NCI-H345 (cell line): ENCODE measurements at places on chromosomes 7 and 10.
A peak's percentile ranks its signal among the peaks of the same experiment; 100 is the strongest.

- peak; percentile 72 for DNase-seq
These were observed 29.7 kb upstream of the SEC61G start for GRCh38 chr7:54788664-54789063.

DNA sequence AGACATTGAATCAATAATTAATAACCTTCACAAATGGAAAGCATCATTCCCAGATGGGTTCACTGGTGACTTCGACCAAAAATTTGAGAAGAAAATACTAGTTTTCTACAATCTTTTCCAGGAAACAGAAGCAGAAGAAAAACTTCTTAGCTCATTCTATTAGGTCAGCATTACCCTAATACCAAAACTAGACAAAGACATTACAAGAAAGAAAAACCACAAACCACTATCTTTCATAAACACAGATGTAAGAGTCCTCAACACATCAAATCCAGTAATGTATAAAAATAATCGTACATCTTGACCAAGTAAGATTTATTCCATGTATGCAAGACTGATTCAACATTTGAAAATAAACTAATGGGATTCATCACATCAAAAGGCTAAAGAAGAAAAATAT is 64.0 kb upstream of the CDK1 start:
- no peak for DNase-seq

DNA sequence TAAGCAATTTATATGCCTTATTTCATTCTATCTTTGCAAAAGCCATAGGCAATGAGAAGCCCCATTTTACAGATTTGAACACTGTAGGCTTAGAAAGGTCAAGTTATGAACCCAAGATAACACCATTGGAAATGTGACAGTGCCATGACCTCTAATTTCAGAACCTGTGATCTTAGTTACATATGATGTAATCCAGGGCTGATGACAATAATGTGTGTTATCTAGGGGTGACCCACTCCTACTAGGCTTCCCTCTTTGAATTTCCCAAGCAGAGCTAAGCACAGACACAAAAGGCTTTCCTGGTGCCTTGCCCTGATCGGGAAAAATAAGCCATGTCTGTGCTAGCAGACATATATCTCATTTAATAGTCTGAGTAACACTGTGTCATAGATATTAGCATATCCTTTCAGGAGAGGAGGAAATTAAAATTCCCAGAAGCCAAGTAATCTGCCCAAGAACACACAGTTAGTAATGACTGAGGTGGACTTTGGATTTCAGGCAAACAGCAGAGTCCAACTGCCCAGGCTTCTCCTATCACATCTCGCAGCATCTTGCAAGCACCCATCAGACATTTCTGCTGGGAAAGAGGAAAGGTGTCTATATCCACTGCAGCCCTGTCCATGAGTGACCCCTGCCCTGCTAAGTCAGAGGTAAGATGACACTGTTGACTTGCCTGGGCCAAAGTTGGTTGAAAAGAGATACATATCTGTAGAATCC is 2.8 kb upstream of the TECTB start:
- no peak for DNase-seq

- no peak for DNase-seq
These were observed 78.4 kb downstream of the SEPTIN14 start for GRCh38 chr7:55784151-55784550.

DNA sequence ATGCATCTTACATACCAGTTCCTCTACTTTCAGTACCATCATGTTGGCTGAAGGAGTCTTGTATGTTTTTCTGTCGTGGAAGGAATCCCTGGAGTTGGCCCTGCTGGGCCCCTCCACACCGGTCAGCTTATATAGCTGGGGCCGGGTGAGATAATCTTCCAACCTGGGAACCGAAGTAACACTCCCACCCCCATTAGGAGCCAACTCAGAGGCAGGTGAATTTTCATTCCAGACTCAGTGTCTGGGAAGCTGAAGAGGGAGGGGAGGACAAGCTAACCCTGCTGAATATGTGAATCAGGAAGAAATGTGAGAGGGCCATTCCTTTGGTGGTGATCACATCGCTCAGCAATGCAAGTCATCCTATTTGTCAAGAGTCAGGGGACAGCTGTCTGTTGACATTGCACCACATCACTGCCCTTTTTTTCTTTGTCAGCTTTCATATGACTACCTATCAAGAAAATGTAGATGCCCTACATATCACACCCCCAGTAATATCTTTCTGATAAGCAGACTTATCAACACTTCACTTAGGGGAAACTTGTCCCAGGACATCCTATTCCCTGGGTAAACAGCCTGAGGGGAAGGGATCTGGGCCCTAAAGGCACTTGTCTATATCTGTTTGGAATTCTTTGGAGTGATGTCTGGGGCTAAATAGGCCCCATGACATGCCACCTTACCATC is at the start of gene ANKRD1:
Gene ANKRD1, minus strand, starts transcription at position 102 of the 681 bp plus-strand sequence. Its CDS starts 60 bp downstream, at position 42.
- no peak for DNase-seq
